ENCODE measurements at places on chromosomes 2 and 18.

DNA sequence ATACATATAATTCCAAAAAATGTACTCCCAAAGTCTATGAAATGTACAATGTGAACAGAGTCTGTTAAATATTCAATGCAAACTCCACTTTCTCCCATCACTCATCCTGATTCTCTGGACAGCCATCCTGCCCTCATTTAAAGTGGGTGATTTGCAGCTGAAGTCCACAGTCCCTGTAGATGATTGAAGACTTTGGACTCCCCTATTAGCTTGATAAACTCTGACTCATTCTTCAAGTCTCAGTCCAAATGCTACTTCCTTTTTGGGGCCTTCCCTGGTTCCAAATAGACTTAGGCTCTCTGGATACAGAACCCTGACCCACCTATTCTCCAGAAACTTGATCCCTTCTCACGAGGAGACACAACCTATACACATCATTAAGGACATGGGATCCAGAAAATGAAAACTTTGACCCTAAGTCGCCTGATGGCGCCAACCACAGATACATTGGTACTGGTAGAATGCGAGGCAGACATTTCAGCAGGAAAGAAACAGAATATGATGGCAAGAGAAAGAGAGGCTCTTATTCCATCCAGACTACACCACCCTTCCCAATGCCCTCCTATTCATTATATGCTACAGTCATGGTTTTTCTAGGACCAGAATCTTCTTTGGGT, 122.7 kb downstream of the VIT start:
- H3K36me3 ChIP-seq = no peaks in the 10 kb centered on the region
- H3K27ac ChIP-seq = no peak overlapping the region
- H3K4me3 ChIP-seq = no peak overlapping the region
- DNase-seq = no peak
- H3K27me3 ChIP-seq = no peaks in the 10 kb centered on the region
- no peaks in the 10 kb centered on the region for H3K4me1 ChIP-seq

DNA sequence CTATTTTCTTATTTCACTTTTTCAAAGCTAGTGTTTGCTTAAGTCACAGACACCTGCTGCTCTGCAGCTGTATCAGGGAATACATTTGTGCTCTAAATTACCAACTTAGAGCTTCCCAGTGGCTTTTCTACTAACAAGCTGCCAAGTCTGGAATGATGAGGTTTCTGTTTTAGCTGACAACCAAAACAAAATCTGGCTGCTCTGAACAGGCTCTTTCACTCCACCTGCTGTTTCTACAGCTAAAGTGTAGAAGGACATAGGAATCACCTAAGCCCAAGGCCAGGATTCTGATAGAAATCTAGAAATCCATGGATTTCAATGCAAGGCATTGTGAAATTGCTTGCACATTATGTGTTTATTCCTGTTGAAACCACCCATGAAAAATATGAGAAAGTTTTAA, 201.2 kb downstream of the SUCLG1 start:
- no peak overlapping the region for H3K4me3 ChIP-seq
- no peak for DNase-seq
- H3K4me1 ChIP-seq = no peaks in the 10 kb centered on the region
- no peaks in the 10 kb centered on the region for H3K36me3 ChIP-seq

- no peaks in the 10 kb centered on the region for H3K4me1 ChIP-seq
- no peak overlapping the region for H3K27ac ChIP-seq
- no peak for DNase-seq
- H3K36me3 ChIP-seq = peaks cover 84% of the 10 kb centered on the region
- no peaks in the 10 kb centered on the region for H3K27me3 ChIP-seq
- H3K4me3 ChIP-seq = no peak overlapping the region
Observed at GRCh38 chr2:37211212-37211611, 14.9 kb downstream of the CEBPZOS start.

DNA sequence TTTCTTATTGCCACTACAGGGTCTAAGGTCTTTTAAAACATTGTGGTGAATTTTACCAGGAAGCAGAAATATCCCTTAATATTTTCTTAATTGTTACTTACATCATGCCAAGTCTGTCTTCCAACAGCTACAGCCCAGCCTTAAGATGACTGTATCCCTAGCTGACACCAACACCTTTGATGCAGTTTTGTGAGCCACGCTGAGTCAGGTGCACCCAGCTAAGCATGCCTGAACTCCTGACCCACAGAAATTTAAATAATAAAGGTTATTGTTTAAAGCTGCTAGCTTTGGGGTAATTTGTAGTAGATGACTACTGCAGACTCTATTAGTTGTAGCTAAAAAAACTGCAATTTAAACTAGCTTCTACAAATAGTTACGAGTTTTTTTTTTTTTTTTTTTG, 1757.9 kb upstream of the LRRTM1 start:
- H3K4me3 ChIP-seq = no peak overlapping the region
- no peaks in the 10 kb centered on the region for H3K36me3 ChIP-seq
- DNase-seq = no peak
- H3K27me3 ChIP-seq = no peaks in the 10 kb centered on the region
- H3K27ac ChIP-seq = no peak overlapping the region

GRCh38 chr2:182610231-182610630, 105.8 kb upstream of the DNAJC10 start:
- H3K4me3 ChIP-seq = no peak overlapping the region
- DNase-seq = no peak
- H3K27ac ChIP-seq = no peak overlapping the region

DNA sequence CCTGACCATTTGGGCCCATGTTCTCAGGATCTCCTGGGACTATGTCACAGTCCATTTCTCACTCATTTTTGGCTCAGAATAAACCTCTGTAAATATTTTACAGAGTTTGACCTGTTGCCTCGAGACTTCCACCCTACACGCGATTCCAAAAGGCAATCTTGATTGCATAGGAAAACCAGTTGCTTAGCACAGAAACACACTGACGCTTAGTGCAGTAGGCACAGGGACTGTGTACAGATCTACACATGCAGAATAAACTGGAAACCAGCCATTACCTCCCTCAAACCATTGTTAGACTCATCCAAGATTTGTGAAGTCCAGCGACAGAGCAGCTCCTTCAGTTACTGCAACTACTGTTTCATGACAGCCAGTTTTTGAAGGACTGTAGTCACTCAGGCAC, 73.0 kb downstream of the NCKAP5 start:
- no peak overlapping the region for H3K4me3 ChIP-seq
- no peaks in the 10 kb centered on the region for H3K4me1 ChIP-seq
- DNase-seq = no peak
- H3K27ac ChIP-seq = no peak overlapping the region
- H3K36me3 ChIP-seq = no peaks in the 10 kb centered on the region

DNA sequence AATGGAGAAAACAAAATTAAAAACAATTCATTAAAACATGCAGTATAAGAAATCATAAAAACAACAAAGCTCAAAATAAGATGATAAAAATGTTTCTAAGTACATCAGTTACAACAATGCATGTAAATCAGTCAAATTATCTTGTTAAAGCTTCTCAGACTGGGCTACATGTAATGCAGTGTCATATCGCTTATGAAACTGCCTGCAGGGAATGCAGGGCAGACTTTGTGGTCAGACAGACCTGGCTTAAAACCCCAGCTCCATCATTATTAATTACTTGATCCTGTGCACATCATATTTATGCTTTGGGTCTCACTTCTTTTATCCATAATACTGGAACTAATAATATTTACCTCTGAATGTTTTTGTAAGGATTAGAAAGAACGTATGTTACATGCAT, 74.6 kb downstream of the PID1 start:
- no peaks in the 10 kb centered on the region for H3K36me3 ChIP-seq
- H3K27me3 ChIP-seq = no peaks in the 10 kb centered on the region
- no peak overlapping the region for H3K27ac ChIP-seq
- DNase-seq = no peak
- no peaks in the 10 kb centered on the region for H3K4me1 ChIP-seq

GRCh38 chr18:8537400-8537799, 71.8 kb upstream of the RAB12 start:
- H3K4me3 ChIP-seq = no peak overlapping the region
- DNase-seq = no peak
- no peak overlapping the region for H3K27ac ChIP-seq
- H3K4me1 ChIP-seq = no peaks in the 10 kb centered on the region

GRCh38 chr2:230326453-230327417, at the start of gene SP140L:
Gene SP140L, plus strand, starts transcription at chr2:230327193. Its CDS starts 77 bp downstream, at chr2:230327270.
- peak within 1 kb of the TSS; percentile 71 for H3K4me3 ChIP-seq
- no peaks in the 10 kb centered on the region for H3K36me3 ChIP-seq
- peak; percentile 67 for DNase-seq
- H3K27ac ChIP-seq = peak within 1 kb of the TSS; percentile 83
- no peaks in the 10 kb centered on the region for H3K27me3 ChIP-seq

- H3K4me1 ChIP-seq = no peaks in the 10 kb centered on the region
- no peaks in the 10 kb centered on the region for H3K36me3 ChIP-seq
- H3K27ac ChIP-seq = no peak overlapping the region
Observed at GRCh38 chr2:151999053-151999452, 99.8 kb downstream of the CACNB4 start.

- H3K27me3 ChIP-seq = peaks cover 4% of the 10 kb centered on the region
- H3K4me1 ChIP-seq = no peaks in the 10 kb centered on the region
- no peak for DNase-seq
- H3K4me3 ChIP-seq = no peak overlapping the region
- no peaks in the 10 kb centered on the region for H3K36me3 ChIP-seq
Observed at GRCh38 chr2:127226132-127226519, 6.0 kb upstream of the CYP27C1 start.

- no peaks in the 10 kb centered on the region for H3K27me3 ChIP-seq
- H3K36me3 ChIP-seq = no peaks in the 10 kb centered on the region
- H3K4me1 ChIP-seq = no peaks in the 10 kb centered on the region
- H3K27ac ChIP-seq = no peak overlapping the region
- H3K4me3 ChIP-seq = no peak overlapping the region
Observed at GRCh38 chr18:79611040-79611681, 68.4 kb upstream of the CTDP1 start.

GRCh38 chr2:146579147-146579930, 1265.5 kb upstream of the ACVR2A start:
- no peaks in the 10 kb centered on the region for H3K27me3 ChIP-seq
- no peak overlapping the region for H3K4me3 ChIP-seq
- no peak overlapping the region for H3K27ac ChIP-seq
- no peak for DNase-seq
- no peaks in the 10 kb centered on the region for H3K4me1 ChIP-seq
